ENCODE measurements at places on chromosomes 7 and 10. TPM values are rescaled to one million over a fixed set of nuclear protein-coding genes. Genes with fewer than 3 reads are reported as not detected.

CEP55 gene
- 0.12 TPM for total RNA-seq

VGF gene
- total RNA-seq = not detected

CYP3A7 gene
- total RNA-seq = 0.34 TPM

AP4M1 gene
- 16.5 TPM for total RNA-seq

MDFIC gene
- total RNA-seq = 15.9 TPM

CRHR2 gene
- not detected for total RNA-seq

LDB3 gene
- 12.9 TPM for total RNA-seq

FAM25A gene
- not detected for total RNA-seq

SPDYE16 gene
- 1.7 TPM for total RNA-seq

POMZP3 gene
- total RNA-seq = 36.2 TPM

TRIM74 gene
- total RNA-seq = 0.30 TPM

ANKRD26 gene
- total RNA-seq = 7.1 TPM

DNA sequence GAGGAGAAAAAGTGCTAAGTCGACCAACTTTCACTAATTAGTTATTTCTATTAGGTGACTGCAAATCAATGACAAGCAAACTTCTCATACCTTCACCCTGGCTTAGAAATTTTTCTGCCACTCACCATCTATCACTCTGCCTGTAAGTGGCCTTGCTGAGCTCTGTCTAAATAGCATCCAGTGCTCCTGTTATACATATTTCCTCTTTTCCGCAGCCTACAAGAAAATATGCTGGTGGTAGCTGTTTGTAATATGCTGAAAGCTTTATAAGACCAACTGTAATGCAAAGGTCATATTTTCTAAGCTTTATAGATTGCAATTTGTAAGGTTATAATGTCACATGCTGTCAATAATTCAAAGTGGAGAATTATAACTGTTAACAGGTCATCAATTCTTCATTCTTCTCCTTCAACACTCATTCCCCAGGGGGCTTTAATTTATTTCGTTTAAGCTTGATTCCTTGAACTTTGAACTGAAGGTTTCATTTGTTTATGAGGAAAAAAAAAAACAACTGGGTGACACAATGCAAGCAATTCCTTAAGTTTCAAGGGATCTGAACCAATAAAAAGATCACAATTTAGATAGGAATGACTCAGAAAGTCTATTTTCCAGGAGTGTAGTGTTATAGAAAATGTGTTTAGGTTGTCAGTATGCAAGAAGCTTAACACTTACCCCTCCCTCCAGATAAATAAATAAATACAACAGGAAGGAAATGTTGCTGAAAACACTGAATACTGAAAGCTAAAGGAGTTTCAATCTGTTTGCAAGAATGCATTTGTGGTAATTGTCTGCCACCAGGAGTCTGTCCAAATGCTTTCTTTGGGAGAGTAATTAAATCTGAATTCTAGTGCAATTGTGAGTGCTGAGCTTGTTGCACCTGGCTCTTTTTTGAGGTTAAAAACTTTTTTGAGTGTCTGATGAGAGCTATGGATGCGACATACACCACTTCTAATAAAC, 183.7 kb downstream of the SORCS1 start:
- no peak overlapping the region for H3K27ac ChIP-seq
- H3K27me3 ChIP-seq = no peaks in the 10 kb centered on the region
- H3K36me3 ChIP-seq = no peaks in the 10 kb centered on the region
- no peaks in the 10 kb centered on the region for H3K4me1 ChIP-seq
- no peak overlapping the region for H3K4me3 ChIP-seq

DNA sequence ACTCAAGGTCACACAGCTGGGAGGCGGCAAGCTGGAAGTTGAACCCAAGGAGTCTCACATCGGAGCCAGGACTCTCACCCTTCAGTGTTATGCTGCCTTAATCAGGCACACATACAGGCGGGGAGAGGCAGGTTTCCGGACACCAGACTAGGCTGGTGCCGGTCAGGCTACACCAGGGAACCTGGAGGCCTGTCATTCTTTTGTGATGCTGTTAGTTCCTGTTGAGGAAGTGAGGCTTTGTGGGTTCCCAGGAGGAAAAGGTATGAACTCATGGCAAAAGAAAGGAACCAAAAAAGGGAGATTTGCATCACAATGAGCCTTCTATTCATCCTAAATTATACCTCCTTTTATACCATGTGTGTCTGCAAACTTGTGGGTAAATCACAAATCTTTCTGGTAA, 103.8 kb downstream of the TCF7L2 start:
- no peak for DNase-seq
- no peak overlapping the region for H3K27ac ChIP-seq
- no peaks in the 10 kb centered on the region for H3K36me3 ChIP-seq
- H3K4me3 ChIP-seq = no peak overlapping the region
- peaks cover 56% of the 10 kb centered on the region for H3K4me1 ChIP-seq
- H3K27me3 ChIP-seq = no peaks in the 10 kb centered on the region

- no peaks in the 10 kb centered on the region for H3K36me3 ChIP-seq
- no peak overlapping the region for H3K27ac ChIP-seq
- H3K4me3 ChIP-seq = no peak overlapping the region
- no peaks in the 10 kb centered on the region for H3K4me1 ChIP-seq
- H3K27me3 ChIP-seq = no peaks in the 10 kb centered on the region
These were observed 42.9 kb upstream of the TMEM168 start for GRCh38 chr7:112833082-112833481.

DNA sequence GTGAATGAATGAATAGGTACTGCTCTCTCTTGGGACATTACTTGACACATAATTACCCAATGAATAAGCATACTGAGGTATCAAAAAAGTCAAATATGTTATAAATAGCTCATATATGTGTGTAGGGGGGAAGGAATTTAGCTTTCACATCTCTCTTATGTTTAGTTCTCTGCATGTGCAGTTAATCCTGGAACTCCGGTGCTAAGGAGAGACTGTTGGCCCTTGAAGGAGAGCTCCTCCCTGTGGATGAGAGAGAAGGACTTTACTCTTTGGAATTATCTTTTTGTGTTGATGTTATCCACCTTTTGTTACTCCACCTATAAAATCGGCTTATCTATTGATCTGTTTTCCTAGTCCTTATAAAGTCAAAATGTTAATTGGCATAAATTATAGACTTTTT, 1.2 kb downstream of the CFTR start:
- H3K36me3 ChIP-seq = no peaks in the 10 kb centered on the region
- H3K4me3 ChIP-seq = no peak overlapping the region
- H3K27me3 ChIP-seq = no peaks in the 10 kb centered on the region
- no peaks in the 10 kb centered on the region for H3K4me1 ChIP-seq

DNA sequence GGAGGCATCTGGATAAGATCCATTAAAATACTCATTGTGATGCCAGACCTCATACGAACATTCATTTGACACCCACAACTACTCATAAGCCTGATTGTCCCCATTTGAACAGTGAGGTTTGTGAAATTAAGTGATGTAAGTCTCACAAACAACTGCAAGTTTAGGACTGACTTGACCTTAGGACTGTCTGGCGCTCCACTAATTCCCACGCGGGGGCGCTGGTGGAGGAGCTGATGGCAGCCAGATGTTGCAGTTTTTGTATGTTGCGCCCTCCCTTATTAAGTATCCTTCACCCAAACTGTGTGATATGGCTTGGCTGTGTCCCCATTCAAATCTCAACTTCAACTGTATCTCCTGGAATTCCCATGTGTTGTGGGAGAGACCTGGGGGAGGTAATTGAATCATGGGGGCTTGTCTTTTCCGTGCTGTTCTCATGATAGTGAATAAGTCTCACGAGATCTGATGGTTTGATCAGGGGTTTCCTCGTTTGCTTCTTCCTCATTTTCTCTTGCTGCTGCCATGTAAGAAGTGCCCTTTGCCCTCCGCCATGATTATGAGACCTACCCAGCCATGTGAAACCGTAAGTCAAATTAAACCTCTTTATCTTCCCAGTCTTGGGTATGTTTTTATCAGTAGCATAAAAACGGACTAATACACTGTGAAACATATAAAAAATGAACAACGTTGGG, 20.3 kb upstream of the TIAL1 start:
- H3K27me3 ChIP-seq = no peaks in the 10 kb centered on the region
- peak; percentile 30 for DNase-seq
- H3K36me3 ChIP-seq = no peaks in the 10 kb centered on the region
- H3K27ac ChIP-seq = no peak overlapping the region
- no peaks in the 10 kb centered on the region for H3K4me1 ChIP-seq
- H3K4me3 ChIP-seq = no peak overlapping the region

DNA sequence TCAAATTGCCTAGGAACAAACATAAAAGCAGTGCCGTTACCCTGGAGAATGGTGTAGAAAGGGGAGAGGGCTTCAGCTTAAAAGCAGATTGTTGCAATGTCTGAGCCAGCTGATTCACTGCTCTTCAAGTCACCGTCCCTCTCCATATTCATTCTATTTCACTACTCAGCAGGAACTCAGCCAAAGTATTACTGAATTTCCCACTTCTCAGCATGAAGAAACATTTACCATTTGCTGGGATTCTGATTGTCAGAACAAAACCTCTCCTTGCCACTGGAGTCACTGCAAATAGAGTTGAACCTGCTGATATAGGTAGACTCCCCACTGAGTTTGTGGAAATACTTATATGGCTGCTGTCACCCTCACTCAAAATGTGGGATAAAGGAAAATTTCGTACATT, 71.7 kb downstream of the PPP1R17 start:
- H3K4me3 ChIP-seq = no peak overlapping the region
- no peak overlapping the region for H3K27ac ChIP-seq
- H3K27me3 ChIP-seq = no peaks in the 10 kb centered on the region
- DNase-seq = no peak
- H3K36me3 ChIP-seq = no peaks in the 10 kb centered on the region

GRCh38 chr10:118570591-118570990, 24.9 kb downstream of the PRLHR start:
- H3K27me3 ChIP-seq = no peaks in the 10 kb centered on the region
- DNase-seq = no peak
- H3K27ac ChIP-seq = no peak overlapping the region
- no peaks in the 10 kb centered on the region for H3K36me3 ChIP-seq
- H3K4me1 ChIP-seq = peaks cover 8% of the 10 kb centered on the region
- H3K4me3 ChIP-seq = no peak overlapping the region

DNA sequence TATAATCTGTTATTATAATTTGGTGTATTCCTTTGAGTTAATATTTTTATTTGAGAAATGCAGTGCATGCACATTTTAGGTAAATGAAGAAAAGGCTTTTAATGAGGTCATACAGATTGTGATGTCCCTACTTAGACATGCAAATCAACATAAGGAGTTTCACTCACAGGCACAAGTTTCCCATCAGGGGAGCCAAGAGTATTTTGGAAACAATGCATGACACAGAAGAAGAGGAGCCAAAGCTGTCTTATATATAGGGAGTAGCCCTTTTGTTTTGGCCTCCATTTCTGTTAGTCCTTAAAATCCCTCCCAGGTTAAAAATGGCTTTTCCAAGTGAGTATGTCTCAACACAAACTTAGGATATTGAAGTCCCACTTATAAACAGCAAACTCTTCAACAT, 703.4 kb upstream of the ANKRD30A start:
- H3K27me3 ChIP-seq = no peaks in the 10 kb centered on the region
- H3K4me1 ChIP-seq = no peaks in the 10 kb centered on the region
- H3K36me3 ChIP-seq = no peaks in the 10 kb centered on the region
- no peak overlapping the region for H3K4me3 ChIP-seq
- no peak for DNase-seq

DNA sequence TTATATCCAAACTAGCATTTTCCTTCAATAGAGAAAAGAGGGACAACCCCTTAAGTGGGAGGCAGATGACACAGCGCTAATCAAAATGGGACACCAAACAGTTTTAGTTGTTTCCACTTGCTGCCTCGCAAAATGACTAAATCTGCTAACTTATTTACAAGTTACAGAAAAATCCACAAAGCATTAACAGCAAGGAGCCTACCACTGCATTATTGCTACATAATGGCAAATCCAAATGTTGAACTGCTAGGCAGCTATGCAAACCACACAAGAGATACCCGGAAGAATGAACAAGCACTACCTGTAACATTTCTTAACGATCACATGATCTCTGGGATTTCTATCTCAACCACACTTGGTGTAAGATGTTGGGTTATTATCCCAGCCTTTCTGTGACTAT, 96.7 kb downstream of the SFMBT2 start:
- H3K4me3 ChIP-seq = no peak overlapping the region
- no peaks in the 10 kb centered on the region for H3K36me3 ChIP-seq
- H3K27me3 ChIP-seq = no peaks in the 10 kb centered on the region

- no peaks in the 10 kb centered on the region for H3K36me3 ChIP-seq
- H3K4me1 ChIP-seq = peaks cover 14% of the 10 kb centered on the region
- no peak overlapping the region for H3K4me3 ChIP-seq
These were observed 2.6 kb upstream of the NEURL1 start for GRCh38 chr10:103490986-103491314.

- H3K27ac ChIP-seq = peak overlapping the region; percentile 40
- no peaks in the 10 kb centered on the region for H3K27me3 ChIP-seq
- H3K36me3 ChIP-seq = no peaks in the 10 kb centered on the region
- DNase-seq = no peak
These were observed 91.3 kb downstream of the AVL9 start for GRCh38 chr7:32586291-32587221.

- H3K36me3 ChIP-seq = no peaks in the 10 kb centered on the region
- H3K27me3 ChIP-seq = no peaks in the 10 kb centered on the region
- peak overlapping the region; percentile 33 for H3K4me3 ChIP-seq
These were observed 6.7 kb downstream of the ATP6V1F start for GRCh38 chr7:128869138-128869943.

- H3K4me1 ChIP-seq = peaks cover 19% of the 10 kb centered on the region
- H3K36me3 ChIP-seq = no peaks in the 10 kb centered on the region
- peak overlapping the region; percentile 57 for H3K4me3 ChIP-seq
- H3K27ac ChIP-seq = peak overlapping the region; percentile 52
These were observed 1.3 kb downstream of the AFAP1L2 start for GRCh38 chr10:114402871-114403540.

GRCh38 chr10:98135222-98135899, 904 bp downstream of the R3HCC1L start:
- H3K27me3 ChIP-seq = no peaks in the 10 kb centered on the region
- H3K36me3 ChIP-seq = no peaks in the 10 kb centered on the region
- DNase-seq = no peak
- peak overlapping the region; percentile 62 for H3K4me3 ChIP-seq

DNA sequence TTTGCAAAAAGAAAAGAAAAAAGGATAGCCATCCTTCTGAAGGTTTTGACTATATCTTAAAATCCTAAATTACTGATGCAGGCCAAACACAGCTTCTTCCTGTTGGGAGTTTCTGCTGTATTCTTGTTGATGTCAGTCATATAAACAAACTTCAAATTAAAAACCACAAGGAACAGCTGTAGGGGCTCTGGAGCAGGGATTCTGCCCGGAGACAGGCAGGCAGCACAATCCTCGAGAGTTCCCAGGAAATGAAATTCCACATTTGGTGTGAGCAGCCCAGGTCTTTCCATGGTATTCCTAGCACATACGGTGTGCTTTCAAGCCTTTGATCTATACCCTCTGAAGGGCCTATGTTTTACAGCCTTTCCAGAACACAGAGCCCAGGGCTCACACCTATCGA, 43.2 kb downstream of the INSYN2A start:
- H3K4me1 ChIP-seq = peaks cover 5% of the 10 kb centered on the region
- H3K4me3 ChIP-seq = no peak overlapping the region
- no peak overlapping the region for H3K27ac ChIP-seq
- DNase-seq = no peak

GRCh38 chr7:148327379-148327778, 263.2 kb upstream of the C7orf33 start:
- H3K4me1 ChIP-seq = no peaks in the 10 kb centered on the region
- DNase-seq = no peak
- H3K27ac ChIP-seq = no peak overlapping the region
- H3K27me3 ChIP-seq = no peaks in the 10 kb centered on the region
